ENCODE measurements at places on chromosomes 3 and 15. TPM values are rescaled to one million over a fixed set of nuclear protein-coding genes. Genes with fewer than 3 reads are reported as not detected.
A peak's percentile ranks its signal among the peaks of the same experiment; 100 is the strongest.

DUOXA1 gene
- total RNA-seq, result 0.98 TPM

MKRN3 gene
- not detected for total RNA-seq

SLC12A8 gene
- total RNA-seq, result 9.3 TPM

ILDR1 gene
- total RNA-seq, result not detected

LDHAL6B gene
- total RNA-seq, result not detected

DNA sequence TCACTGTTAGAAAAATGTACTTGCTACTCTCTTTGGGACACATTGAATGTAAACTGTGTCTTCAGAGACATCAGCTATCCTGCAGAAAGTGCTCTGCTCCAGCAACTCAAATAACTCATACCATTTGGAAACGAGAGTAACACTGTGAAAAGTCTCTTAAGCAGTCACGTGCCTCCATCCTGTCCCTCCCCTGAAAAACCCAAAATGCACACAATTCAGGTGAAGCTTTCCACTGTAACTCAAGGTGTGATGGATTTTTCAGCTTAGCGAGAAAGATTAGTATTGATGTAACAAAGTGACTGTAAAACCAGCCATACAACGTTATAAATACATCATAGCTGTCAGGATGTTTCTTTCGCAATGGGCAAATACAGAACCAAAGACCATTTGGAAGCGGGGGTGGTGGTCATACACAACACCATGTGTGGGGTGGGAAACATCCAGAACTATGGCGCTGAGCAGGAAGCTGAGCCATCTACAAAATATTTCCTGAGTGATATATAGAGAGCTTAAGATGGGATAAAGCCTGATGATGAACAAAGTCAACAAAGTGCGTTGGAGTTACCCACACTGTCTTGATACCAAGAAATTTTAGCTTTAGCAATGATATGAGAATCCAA is 332.3 kb downstream of the FOXP1 start:
- DNase-seq, result no peak

DNA sequence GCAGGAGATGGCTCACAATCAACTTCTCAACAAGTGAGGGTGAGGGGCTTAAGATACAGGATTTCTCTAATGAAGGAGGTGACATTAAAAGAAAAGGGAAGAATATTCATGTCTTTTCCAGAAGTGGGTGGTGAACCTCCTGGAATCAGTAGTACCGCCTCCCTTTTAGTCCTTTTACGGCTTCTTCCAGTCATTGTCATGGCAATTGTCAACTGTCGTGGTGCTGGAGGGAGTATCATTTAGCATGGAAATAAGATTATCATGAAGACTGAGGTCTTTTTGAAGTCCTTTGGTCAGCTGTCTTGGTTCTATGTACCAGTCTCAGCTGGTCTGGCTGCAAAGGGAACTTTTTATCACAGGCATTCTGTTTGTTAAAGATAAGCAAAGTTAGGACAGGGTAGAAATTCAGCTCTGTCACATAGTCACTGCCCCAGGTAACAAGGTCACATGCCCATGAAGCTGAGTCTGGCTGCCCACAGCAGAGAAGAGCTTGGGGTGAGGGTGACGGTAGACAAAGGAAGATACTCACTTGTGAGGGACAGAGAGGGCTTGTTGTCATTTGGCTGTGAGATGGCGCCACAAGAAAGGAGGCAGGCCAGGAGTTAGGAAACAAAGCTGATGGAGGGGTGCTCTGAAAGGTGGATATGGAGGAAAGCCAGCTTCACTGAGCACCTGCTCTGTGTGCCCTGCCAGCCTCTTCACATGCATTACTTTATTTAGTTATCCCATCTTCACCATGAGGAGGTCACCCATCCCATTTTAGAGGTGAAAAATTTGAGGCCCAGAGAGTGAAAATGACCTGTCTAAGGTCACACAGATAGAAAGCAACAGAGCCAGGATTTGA is 228.2 kb upstream of the TRIM42 start:
- no peak for DNase-seq

GRCh38 chr15:82648257-82649103 is 1.3 kb upstream of the CPEB1 start:
- DNase-seq, result no peak

DNA sequence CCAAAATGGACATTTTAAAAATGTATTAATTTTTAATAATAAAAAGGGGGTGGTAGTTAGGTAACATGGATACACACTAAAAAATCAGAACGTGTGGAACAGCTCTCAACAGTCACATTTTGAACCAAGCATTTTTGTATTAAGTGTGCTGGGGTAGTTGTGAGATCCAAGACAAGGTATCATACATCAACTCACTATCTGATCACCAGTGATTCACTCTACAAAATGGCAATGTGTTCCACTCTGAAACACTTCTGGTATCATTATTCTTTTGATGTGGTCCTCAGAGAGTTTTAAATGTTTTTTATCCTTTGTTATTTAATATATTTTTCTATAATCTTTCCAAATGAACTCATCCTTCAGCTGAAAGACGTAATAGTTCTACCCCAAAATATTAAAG is 5.4 kb downstream of the HACL1 start:
- DNase-seq, result no peak

- DNase-seq, result no peak
Observed at GRCh38 chr3:171862993-171863521, 19.9 kb downstream of the TMEM212 start.

GRCh38 chr15:79283252-79284048 is 928 bp downstream of the ANKRD34C start:
- DNase-seq, result peak; percentile 20

DNA sequence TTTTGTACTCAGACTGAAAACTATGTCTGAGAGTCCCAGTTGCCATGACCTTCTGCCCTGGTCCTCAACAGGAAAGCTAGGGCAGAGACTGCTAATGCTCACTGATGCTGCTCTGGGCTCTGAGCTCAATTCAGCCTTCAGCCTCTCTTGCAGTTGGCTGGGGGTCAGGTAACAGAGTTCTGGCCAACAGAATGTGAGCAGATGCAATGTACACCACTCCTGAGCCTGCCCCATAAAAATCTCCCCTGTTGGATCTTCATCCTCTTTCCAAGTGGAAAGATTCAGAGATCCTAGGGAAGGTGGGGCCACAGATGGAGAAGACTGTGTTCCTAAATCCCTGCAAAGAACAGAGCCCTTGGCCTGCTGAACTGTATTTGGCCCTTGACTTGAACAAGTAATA is 87.8 kb downstream of the PDZRN3 start:
- no peak for DNase-seq

WDR5B gene
- 6.4 TPM for total RNA-seq

- DNase-seq, result no peak
Observed at GRCh38 chr15:26661748-26662147, 111.1 kb downstream of the GABRB3 start.

DNA sequence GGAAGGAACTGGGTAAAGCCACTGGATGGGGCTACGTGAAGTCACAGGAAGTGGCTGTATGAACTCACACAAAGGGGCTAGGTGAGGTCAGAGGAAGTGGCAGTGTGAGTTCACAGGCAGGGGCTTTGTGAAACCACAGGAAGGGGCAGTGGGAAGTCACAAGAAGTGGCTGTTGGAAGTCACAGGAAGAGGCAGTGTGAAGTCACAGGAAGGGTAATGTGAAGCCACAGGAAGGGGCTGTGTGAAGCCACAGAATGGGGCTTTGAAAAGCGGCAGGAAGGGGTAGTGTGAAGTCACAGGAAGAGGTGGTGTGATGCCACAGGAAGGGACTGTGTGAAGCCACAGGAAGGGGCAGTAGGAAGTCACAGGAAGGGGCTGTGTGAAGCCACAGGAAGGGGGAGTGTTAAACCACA is 34.6 kb downstream of the GASK1A start:
- no peak for DNase-seq

DNA sequence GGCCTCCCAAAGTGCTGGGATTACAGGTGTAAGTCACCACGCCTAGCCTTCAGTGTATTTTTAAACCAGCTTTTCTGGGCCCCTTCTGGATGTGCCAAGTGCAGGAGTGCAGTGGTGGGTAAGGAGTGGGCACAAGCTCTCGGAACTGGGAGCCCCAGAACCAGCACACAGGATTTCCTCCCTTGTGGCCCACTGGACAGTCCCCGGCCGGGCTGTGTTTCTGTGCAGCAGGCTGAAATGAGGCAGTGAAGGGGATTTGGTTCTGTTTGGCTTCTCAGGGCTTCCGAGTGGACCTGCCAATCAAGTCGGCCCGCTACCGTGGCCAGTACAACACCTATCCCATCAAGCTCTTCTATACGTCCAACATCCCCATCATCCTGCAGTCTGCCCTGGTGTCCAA is 14.4 kb downstream of the SEC61A1 start:
- DNase-seq, result no peak

GRCh38 chr3:46913644-46914043 is 36.1 kb downstream of the PTH1R start:
- no peak for DNase-seq

SIDT1 gene
- total RNA-seq, result not detected

GRCh38 chr15:77623755-77624524 is 8.8 kb downstream of the LINGO1 start:
- no peak for DNase-seq

DNA sequence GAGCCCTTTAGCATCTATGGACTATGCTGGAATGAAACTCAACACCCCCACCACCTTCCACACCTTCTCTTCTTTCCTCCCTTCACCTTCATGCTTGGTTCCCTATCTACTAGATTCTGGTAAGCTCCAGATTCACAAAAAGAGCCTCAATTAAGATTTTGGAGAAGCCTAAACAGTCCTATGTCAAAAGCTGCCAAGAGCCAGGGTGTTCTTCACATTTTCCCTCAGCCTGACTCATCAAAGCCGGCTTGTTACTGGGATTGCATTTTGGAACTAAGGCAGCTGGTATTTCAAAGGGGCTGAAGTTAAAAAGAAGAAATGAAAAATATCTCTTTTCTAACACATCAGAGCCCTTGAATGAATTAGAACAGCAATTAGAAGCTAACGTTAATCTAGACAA is 247.7 kb downstream of the MYRIP start:
- DNase-seq, result no peak

GRCh38 chr15:37758412-37758811 is 176.0 kb upstream of the TMCO5A start:
- DNase-seq, result no peak

- DNase-seq, result no peak
Observed at GRCh38 chr3:45440562-45440961, 52.2 kb downstream of the LARS2 start.

UCN2 gene
- not detected for total RNA-seq

MRPL46 gene
- total RNA-seq, result 41.1 TPM

- no peak for DNase-seq
Observed at GRCh38 chr3:67650084-67650483, 4.3 kb downstream of the SUCLG2 start.

RPL29 gene
- total RNA-seq, result 1,701 TPM

DNA sequence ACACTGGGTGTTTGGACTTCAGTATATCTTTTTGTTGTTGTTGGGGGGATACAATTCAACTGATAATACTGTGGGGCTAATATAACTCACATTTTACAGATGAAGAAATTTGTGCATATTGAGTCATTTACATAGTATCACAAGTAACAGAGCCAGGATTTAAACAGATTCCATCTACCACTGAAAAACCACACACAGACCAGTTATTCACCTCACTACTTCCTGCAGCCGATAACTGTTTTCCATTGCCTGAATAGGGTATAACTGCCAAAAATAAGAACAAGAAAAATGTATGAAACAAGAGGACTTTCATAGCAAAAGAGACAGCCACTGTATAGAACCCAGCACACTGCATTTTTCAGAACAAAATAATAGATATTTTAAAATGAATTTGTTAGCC is 215.8 kb upstream of the CNTN6 start:
- no peak for DNase-seq

GRCh38 chr3:94303897-94304296 is 241.0 kb downstream of the NSUN3 start:
- DNase-seq, result no peak

DNA sequence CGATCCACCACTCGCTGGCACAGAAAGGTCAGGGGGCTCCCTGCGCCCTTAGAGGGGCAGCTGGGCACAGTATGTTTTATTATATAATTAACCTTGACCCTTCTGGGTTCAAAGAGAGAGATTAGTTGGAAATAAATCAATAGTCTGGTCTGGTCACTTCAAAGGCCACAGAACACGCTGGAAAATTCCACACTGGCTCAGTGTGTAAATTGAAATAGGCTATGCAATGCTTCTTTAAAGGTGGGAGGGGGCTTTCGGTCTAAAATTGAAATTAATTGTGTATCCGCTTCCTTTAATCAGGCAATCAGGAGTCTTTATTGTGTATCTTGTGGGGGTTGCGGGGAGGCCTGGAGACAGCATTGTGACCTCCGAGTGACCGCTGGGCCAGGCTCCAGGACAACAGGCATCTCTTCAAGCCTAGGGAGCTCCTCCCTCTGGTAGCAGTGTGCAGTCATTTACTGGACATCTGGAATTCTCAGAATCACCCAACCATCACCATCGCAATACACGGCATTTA is 8.0 kb downstream of the RNU5B-1 start:
- DNase-seq, result no peak

GRCh38 chr15:24919446-24919845 is 35.3 kb upstream of the SNRPN start:
- no peak for DNase-seq

GRCh38 chr3:15676259-15676658 is 74.7 kb downstream of the BTD start:
- DNase-seq, result no peak

- DNase-seq, result no peak
Observed at GRCh38 chr15:39409876-39410530, 170.9 kb upstream of the THBS1 start.

DNA sequence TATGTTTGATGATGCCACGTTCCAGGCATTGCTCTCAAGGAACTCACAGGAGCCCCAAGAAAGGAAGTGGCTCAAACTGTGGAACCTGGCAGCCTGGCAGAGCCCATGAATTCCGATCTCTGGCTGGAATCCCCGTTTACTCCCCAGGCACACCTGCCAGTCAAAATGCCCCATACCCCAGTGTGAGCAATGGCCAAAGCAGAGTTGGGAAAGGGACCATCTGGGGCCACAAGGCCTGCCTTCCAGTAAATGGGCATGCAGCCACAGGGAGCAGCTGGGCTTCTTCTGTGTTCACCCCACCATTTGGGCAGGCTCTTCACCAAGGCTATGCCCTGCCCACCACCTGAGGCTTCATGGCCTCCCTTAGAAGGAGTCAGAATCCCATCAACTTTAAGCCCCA is 257.0 kb upstream of the GOLGA6L4 start:
- DNase-seq, result no peak

GRCh38 chr3:178454726-178455125 is 81.5 kb upstream of the KCNMB2 start:
- DNase-seq, result no peak

DNA sequence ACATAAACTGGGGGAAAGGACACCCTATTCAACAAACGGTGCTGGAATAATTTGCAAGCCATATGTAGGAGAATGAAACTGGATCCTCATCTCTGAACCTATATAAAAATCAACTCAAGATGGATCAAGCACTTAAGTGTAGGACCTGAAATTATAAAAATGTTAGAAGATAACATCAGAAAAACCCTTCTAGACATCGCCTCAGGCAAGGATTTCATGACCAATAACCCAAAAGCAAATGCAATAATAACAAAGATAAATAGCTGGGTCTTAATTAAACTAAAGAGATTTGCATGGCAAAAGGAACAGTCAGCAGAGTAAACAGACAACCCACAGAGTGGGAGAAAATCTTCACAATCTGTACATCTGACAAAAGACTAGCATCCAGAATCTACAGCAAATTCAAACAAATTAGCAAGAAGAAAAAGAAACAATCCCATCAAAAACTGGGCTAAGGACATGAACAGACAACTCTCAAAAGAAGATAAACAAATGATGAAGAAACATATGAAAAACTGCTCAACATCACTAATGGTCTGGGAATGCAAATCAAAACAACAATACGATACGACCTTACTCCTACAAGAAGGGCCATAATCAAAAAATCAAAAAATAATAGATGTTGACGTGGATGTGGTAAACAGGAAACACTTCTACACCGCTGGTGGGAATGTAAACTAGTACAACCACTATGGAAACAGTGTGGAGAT is 408.7 kb downstream of the CNTN6 start:
- DNase-seq, result no peak

- no peak for DNase-seq
Observed at GRCh38 chr3:123613543-123613942, 28.7 kb upstream of the HACD2 start.

Data from NCI-H460 (cell line).